Skin of body (tissue), 3 donors: ENCODE measurements at places on chromosomes 1 and 21.

DNA sequence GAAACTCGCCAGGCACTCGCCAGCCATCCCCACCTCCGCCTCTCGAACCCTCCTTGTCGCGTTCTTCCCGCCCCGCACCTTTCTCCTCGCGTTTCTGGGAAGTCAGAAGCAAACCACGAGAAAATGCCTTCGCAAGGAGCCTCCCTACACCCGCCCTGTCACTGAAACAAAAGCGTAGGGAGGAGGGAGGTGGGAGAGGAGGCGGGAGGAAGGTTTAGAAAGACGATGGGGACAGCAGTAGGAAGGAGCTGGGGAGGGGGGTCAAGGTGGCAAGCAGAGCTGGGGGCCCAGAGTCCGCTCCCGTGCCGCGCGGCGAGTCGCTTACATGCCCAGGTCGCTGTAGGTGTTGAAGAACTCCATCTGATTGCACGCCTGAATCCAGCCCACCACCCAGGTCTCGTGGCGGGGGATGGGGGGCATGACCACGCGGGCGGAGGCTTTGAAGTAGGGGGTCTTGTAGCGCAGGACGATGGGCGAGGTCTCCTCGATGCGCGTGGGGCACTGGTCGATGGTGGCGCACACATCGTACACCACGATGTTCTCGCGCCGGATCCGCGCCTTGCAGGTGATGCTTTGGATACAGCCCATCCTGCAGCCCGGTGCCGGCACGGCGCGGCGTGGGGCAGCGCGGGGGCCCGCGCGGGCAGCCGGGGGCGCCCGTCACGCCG, 1.0 kb downstream of the FAM78B start:
- no peak for DNase-seq

GRCh38 chr1:207973898-207974568, 63.1 kb upstream of the CD34 start:
- no peak for DNase-seq

DNA sequence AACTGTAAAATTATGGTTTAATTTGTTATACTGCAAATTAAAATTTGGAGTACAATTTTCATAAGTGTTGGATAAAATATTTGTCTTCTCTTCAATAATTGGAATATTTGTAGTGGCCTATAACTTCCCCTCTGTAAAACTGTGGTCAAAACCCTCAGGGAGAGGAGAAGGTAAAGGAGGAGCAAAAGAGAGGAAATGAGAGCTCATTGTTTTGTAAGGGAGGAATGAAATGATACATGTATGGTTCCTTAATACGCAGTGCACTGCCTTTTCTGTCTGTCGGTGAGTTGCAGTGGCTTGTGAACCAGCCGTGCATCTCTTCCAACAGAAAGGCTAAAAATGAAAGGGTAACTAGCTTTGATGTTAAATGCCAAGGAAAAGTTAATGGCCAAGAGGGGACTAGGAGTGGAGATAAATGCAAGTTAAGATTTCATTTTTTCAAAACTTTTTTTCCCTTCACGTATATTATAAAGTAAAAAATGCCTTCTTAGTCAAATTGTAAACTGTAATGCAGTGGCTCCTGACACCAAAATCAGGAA, 26.4 kb downstream of the LRRC8D start:
- DNase-seq = no peak

GRCh38 chr1:221781102-221781755, 39.3 kb upstream of the DUSP10 start:
- DNase-seq = no peak

GRCh38 chr1:9389968-9390367, 97.3 kb downstream of the SPSB1 start:
- DNase-seq = no peak

DNA sequence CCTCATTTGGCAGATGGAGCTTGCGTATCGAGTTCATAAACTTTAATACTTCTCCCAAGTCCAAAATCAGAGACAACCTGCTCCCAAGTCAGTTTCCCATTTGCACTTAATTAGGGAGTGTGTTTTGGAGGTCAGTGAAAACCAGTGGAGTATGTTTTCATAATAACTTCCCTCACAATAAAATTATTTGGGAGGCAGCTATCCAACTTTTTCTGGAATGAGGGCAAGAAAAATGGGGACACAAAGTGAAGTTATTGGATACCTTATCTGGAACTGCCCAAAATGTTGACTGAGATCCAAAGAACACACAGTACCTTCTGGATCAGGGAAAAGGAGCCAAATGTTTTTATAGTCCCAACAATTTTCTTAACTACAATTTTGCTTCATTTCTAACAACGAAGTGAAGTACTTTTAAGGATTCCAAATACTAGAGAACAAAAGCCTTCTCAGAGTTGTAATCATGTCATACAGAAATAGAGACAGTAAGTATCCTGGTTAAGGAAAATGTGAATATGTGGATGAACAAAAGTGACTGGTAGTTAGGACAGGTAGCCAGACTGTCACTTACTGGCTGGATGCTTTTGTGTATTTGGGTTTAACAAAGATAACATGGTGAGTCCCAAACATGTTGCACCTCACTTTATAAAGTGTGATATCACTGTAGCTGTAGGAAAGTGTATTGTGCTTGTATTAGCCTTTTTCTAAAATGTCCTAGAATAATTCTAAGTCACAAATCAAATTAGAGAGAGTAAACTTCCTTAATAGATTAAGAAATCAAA, 325.0 kb downstream of the HLX start:
- peak; percentile 15 for DNase-seq

DNA sequence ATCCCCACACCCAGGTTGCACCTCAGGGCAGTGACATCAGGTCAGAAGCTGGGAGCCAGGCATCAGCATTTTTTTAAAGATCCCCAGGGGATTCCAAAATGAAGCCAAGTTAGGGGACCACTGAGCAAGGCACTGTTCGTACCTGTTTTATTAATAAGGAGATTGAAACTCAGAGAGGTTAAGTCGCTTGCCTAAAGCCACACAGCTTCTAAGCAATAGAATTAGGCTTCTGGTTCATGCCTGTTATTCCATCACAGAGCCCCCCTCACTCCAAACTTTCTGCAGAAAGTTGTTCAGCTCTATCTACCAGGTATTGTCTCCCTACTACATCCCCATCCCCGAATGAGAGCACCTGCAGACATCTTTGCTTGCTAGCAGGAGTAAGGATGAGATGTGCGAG, 28.7 kb downstream of the KCNN3 start:
- no peak for DNase-seq

DNA sequence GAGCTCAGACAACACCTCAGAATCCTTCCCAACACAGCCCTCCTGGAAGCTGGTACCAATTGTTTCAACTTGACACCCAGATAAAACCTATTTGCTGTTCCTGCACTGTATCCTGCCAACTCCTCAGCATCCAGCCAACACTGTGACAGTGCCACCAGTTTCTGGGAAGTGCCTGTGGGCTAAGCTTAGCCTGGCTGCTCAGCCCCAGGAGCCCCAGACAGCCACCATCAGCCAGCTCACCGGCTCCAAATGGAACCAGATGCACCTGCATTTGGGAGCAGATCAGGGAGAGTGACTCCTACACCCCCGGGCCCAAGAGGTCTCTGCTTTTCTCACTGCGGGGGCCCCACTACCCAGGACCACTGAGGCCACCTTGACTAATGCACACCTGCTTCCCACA, 24.9 kb downstream of the KCNN3 start:
- no peak for DNase-seq

GRCh38 chr1:92853299-92853698, 21.5 kb downstream of the RPL5 start:
- DNase-seq = no peak

GRCh38 chr1:63024132-63024531, 240.2 kb downstream of the ATG4C start:
- no peak for DNase-seq

- DNase-seq = peak; percentile 75
Observed at GRCh38 chr1:100459358-100460114, 78.4 kb upstream of the GPR88 start.

DNA sequence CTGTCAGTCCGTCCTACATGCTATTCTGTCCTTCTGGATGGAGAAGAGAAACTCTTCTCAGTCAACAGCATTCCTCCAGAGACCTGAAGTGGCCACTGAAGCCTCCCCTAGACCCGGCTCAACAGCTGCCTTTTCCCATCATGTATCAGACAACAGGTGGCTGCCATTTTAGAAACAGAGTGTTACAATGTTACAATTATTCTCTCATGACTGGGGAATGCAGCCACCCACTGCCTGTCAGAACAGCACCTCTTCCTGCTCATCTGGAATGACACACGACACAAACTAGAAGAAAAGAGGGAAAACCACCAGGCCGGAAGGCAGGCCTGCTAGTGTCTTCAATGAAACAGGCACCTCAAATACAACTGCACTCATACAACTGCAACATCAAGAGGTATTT, 105.3 kb downstream of the PGBD5 start:
- DNase-seq = no peak

GRCh38 chr1:54989473-54989872, 9.0 kb downstream of the TMEM61 start:
- DNase-seq = no peak

- peak; percentile 20 for DNase-seq
Observed at GRCh38 chr1:224213438-224214119, 30.5 kb downstream of the DEGS1 start.

GRCh38 chr1:240813720-240814119, 201.8 kb upstream of the GREM2 start:
- DNase-seq = no peak

GRCh38 chr1:47388891-47389238, 27.2 kb upstream of the FOXE3 start:
- DNase-seq = peak; percentile 74

DNA sequence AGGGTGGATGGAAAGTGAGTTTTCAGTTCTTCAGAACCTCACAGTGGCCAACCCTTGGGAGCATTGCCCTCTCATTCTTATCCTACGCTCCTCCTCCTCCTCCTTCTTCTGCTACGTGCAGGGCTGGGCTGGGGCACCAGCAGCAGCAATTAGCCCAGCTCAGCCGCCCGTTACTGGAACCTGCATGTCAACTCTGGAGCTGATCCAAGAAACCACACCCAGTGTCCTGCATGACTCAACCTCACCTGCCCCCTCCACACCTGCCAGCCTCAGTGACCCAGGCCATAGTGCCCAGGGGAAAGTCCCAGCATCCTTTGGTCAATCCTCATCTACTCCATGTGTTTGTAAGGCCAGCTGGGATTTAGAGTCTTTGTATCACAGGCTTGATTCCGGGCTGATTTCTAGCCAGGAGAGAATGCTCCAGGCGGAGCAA, 12.6 kb downstream of the ELF3 start:
- DNase-seq = no peak

DNA sequence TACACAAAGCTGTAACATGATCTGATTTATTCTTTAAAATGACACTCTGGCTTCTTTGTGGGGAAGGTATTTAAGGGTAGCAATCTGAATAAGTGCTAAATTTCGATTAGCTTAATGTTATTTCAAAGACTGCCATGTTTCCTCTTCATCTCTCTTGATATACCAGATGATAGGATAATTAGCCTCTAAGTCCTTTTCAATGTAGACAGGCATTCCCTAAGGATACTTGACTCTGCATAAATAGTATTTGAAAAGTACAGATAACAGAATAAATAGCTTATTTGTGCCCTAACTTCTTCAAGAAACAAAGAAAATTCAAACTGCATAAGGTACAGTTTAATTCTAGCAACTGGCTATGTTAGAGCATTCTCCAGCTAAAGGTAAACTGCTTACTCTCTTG, 46.2 kb downstream of the ARHGAP29 start:
- DNase-seq = no peak

DNA sequence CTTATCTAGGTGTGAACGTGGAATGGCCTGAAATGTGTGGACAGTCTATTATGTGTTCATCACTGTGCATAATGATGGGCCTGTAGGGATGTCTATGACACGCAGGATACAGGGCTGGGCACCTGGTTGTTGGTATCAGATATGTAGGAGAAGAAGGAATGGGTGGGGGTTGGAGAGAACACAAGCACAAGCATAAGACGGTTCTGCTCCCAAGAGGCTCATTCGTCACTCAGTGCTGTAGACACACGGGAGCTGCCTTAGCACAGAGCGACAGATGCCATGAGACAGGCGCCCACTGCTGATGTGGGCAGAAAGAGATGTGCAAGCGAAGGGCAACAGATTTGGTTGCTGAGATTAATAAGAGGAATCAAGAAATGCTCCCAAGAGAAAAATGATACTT, 256.2 kb downstream of the DISC1 start:
- no peak for DNase-seq
